ENCODE measurements at places on chromosomes 2 and 18. TPM values are rescaled to one million over a fixed set of nuclear protein-coding genes. Genes with fewer than 3 reads are reported as not detected.

MATN3 gene
- total RNA-seq: 0.82 TPM

GNAL gene
- 15.7 TPM for total RNA-seq

ARHGAP25 gene
- 5.7 TPM for total RNA-seq

FLACC1 gene
- 1.1 TPM for total RNA-seq

IFT172 gene
- 25.7 TPM for total RNA-seq

GRCh38 chr2:159790323-159790722 is 7.7 kb downstream of the CD302 start:
- DNase-seq: no peak

GRCh38 chr18:50981381-50981780 is 13.5 kb downstream of the ELAC1 start:
- DNase-seq: no peak

GRCh38 chr2:147025646-147026585 is 818.9 kb upstream of the ACVR2A start:
- no peak for DNase-seq

DNA sequence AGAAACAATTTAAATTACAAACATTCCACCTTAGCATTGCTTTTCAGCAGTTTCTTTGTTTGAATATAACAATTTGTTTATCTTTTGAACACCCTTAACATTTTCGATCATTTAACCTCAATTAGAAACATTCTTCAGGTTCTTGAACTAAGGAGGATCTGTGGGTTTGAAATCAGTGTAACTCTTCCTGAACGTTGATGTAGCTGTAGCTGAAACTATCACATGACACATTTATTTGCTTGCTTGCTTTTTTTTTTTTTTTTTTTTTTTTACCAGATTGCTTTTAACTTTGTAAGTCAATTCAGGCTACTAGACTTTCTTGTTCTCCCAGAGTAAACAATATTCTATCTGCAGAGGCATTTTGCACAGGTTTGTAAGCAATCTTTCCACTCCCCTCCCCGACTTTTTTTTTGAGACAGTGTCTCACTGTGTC is 47.6 kb downstream of the GPD2 start:
- no peak for DNase-seq

- no peak for DNase-seq
Observed at GRCh38 chr2:47002480-47003381, 87.1 kb upstream of the MCFD2 start.

DNA sequence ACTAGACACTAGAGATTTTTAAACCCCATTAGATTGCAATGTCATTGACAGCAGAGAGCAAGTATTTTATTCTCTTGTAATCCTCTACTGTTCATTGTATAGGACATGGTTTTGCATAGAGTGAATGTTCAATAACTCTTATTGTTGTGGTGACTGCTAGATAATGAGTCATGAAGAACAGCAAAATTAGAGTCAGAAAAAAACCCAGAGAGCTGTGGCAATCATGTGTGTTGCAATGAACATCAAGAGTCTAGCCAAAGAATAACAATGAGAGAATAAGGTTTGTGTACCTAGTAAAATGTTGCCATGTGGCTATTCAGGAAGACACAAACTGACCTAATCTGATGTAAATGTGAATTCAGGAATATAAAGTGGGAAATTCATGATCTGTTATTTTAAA is 684.0 kb downstream of the DSC3 start:
- no peak for DNase-seq

GRCh38 chr2:158724803-158725381 is 70.2 kb upstream of the DAPL1 start:
- DNase-seq: no peak

DNA sequence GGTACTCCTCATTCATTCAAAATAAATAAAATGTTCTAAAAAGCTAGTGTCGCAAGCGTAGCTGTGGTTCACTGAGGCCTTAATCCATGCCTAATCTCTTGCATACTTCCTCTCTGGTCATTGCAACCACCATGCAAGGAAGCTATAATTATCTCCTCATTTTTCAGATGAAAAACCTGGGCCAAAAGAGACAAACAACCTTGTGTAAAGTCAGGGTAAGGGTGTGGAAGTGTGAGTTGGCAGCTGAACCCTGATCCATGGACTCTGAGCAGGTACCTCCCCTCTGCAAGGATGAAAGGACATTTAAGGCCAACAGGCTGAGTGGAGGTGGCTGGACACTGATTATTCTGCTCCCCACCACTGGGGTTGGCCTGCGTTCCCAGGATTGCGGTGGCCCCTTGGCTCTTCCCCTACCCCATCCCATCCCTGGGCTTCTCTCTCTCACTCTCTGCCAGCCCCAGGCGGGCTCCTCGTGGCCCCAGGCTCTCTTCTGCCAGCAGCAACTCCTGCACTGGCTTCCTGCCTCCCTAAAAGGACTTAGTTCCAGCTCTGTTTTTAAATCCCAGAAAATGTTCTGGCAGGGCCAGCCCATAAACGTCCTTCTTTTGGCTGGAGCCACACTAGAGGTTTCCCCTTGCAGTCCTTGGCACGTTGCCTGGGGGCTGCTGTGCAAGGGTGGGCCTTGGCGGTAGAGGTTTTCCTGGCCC is 72.0 kb upstream of the AFF3 start:
- DNase-seq: peak; percentile 87

DNA sequence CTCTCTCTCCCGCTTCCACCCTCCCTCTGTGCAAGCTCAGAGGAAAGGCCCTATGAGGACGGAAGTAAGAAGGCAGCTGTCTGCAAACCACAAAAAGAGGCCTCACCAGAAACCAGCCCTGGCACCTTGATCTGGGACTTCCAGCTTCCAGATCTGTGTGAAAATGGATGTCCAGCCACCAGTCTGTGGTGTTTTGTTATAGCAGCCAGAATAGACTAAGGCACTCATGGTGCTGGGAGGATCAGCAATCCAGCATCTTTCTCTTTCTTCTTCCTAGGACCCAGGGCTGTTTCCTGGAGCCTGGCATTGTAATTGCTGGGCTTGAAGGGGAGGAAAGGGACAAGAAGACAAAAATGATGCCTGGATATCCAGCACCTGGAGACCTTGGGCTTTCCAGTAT is 122.5 kb downstream of the SOCS6 start:
- DNase-seq: no peak

GRCh38 chr2:226483745-226484619 is 315.6 kb downstream of the IRS1 start:
- DNase-seq: no peak

DNA sequence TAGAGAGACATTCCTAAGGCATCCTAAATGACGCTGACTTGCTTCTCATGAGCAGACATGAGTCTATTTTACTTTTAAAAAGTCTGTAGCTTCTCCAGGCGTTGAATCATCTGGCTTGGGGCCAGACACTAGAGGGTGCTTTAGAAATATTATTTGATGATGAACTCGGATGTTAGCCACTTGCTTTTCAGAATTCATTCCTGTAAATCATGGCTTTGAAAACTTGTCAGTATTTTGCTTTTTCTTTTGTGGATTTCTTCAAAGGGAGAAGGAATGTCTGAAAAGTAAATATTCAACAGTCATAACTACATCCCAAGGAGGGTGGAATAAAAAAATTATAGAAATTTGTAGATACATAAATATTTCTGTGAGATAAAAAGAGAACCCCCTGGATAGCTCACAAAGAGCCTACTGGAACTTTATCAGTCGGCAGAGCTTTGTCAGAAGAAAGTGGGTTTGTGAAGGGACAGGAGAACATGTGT is 370.8 kb downstream of the OSR1 start:
- DNase-seq: peak; percentile 90

Data from sigmoid colon (tissue), 7 donors.